ENCODE measurements at places on chromosomes 2 and 18.

GRCh38 chr2:234165421-234165820, 114.9 kb downstream of the SPP2 start:
- no peak for DNase-seq

DNA sequence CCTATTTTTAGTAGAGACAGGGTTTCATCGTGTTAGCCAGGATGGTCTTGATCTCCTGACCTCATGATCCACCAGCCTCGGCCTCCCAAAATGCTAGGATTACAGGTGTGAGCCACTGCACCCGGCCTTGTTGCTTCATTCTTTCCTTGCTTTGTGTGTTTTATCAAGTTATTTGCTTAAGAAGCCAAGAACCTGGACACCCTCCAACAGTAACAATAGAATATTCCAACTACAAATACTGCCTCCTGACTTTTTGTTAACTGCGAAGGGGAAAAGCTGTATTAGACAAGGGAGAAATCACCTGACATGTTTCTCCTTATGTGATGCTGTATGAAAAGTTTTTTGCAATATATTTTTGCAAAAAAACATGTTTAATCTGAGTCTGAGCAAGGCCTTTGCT, 297.2 kb downstream of the NCKAP5 start:
- DNase-seq, result no peak

- DNase-seq, result no peak
Measured at GRCh38 chr18:51765606-51766360, 568.3 kb upstream of the MEX3C start.

DNA sequence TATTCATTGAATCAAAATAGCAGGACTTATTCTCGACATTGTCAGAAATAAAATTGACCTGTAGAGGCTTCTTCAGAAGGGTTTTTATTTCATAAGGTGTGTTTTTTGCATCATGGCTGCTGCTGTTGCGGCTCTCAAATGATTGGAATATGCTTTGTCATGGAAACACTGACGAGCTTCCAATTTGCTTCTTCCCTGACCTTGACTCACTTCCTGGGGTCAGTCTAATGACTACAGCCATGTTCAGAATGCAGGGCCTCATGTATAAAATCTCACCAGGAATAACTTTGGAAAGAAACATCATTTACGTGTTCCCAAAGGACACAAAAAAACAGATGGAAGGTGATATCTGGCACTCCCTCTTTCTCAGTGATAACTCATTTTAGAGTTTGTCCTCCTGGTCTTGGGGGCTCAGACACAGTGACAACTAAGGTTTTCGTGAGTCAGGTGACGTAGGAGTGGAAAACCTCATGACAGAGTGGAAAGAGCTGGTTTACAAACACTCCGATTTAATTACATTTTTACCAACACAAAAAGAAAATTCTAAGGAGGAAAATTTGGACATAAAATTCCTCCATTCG, 467.0 kb upstream of the RAB12 start:
- DNase-seq, result no peak

GRCh38 chr2:127625572-127625951, 20.4 kb upstream of the GPR17 start:
- no peak for DNase-seq

GRCh38 chr18:34928088-34928753, 113.0 kb upstream of the MAPRE2 start:
- no peak for DNase-seq

GRCh38 chr18:50373561-50374219, 1.2 kb upstream of the SKA1 start:
- DNase-seq, result no peak

GRCh38 chr2:236636261-236636660, 66.6 kb downstream of the ACKR3 start:
- no peak for DNase-seq

GRCh38 chr2:235381261-235381912, 112.5 kb upstream of the AGAP1 start:
- no peak for DNase-seq

DNA sequence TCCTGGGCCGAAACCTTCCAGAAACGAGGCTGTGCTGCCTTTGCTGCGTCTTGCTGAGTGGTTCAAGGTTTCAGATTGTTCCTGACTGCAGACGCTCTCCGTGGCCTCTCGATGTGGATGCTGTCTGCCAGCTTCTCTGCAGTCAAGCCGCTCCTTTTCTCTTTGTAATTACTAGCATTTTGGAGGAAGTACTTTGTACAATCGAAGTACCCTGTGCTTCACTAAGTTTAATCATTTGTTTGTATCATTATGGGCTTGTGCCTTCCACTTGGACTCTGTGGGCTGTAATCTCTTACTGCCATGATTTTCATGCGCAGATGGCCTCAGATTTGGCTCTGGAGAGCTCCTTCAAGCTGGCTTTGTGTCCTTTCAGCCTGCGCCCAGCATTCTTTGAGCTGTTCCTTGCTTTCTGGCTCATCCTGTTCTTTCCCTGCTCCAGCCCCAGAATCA, 49.3 kb downstream of the TRAF3IP1 start:
- no peak for DNase-seq

- no peak for DNase-seq
Measured at GRCh38 chr2:20186855-20187187, 38.1 kb downstream of the SDC1 start.

DNA sequence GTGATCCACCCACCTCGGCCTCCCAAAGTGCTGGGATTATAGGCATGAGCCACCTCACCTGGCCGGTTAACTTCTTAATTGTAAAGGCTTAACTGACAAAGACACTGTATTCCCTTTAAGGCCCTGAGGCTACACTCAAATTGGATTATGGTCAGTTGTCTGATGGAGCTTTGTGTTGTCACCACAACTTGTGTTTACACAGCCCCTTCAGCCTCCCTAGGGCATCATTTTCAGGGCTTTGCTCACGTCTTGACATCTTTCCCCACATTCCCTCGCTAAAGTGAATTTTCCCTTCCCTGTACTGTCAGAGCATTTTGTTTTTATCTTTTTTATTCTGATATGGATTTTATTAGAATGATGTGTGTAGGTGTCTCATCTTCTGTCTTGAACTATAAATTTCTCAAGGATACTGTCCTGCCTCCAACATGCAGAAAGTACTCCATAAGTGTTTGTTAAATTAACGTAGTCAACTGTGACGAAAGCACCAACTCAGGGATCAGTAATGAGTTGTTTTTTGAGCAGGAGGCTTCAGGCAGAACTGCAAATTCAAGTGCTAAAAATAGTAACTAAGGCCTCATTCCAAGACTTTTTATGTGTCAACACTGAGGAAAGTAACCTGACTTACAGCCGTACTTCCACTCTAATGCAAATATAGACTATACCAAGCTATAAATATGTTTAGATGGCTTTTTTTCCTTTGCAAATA, 77.1 kb upstream of the NARS1 start:
- DNase-seq, result peak; percentile 23

- DNase-seq, result no peak
Measured at GRCh38 chr2:219112651-219113338, 47.8 kb downstream of the NHEJ1 start.

DNA sequence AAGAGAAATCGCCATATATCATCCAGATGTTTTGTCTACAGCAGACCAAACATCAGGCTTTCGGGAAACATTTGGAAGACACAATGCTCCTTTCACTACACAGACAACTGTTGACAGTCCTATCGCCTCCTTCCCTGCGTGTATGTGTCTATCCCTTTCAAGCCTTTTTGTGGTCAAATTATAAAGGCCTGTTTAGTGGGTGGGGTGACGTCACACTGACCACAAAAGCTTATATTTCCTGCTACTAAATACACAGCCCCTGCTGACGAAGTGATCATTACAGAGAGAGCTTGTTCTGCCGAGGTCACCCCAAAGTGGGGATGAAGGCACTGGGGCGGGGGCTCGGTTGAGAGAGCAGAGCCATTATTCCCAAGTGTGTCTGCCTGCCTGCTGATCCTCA, 302.7 kb upstream of the TNP1 start:
- DNase-seq, result peak; percentile 79

DNA sequence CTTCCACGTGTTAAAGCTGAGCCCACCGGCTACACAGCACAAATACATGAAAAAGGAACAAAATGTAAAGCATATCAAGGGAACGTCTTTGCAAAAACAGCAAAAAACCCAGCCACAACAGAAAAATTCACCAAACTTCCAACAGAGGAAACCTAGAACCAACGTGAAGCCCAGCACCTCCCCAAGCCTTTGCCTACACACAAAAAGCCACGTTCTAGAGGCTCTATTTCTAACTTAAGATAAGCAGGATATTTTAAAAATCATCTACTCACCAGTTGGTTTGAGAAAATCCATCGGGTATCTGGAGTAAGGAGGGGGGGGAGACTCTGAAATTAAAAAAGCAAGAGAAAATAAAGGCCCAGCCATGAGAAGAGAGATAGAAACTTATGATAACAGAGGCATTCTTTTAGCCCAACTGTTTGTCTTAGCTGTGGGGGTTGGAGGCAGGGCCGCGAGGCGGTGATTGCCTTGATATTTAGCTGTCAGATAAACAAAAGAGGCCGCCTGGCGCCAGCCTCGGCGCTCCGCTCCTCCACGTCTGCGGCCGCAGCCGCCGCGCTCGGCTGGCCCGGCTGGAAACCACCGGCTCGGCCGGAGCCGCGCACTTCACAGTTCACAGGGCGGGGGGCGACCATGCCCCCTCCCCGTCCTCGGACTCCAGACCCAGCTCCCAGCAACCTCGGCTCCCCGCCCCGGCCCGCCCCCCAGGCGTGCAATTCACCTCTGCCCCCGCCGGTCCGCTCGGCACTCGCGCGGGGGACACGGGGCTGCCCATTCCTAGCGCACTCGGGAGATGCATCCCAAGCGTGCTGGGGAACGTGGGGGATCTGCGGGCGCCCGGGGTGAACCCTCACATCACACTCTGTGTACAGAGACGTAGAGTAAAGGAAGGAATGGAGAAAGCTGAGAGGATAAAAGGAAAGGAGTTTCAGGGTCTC, 2.4 kb downstream of the SMAD7 start:
- peak; percentile 72 for DNase-seq

GRCh38 chr2:102667072-102667471, 47.7 kb downstream of the SLC9A2 start:
- no peak for DNase-seq

GRCh38 chr2:167749016-167749415, 498.4 kb downstream of the STK39 start:
- DNase-seq, result no peak

DNA sequence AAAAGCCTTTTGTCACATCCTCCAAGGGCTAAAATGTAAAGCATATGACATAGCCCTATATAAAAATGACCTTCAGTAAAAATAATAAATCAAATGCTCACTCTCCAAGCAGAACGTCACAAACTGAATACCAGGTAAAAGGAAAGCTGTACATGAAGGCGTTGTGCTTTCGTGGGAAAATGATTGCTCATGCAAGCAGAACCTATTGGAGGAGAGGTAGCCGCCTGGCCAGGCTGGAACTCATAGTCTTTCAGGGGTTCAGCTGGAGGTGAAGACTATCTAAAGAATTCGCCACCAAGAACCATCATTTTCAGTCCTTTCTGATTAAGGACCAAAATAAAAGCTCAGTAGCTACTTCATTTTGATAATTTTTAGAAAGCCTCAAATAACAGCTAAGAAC, 44.7 kb downstream of the ANKRD44 start:
- DNase-seq, result no peak

DNA sequence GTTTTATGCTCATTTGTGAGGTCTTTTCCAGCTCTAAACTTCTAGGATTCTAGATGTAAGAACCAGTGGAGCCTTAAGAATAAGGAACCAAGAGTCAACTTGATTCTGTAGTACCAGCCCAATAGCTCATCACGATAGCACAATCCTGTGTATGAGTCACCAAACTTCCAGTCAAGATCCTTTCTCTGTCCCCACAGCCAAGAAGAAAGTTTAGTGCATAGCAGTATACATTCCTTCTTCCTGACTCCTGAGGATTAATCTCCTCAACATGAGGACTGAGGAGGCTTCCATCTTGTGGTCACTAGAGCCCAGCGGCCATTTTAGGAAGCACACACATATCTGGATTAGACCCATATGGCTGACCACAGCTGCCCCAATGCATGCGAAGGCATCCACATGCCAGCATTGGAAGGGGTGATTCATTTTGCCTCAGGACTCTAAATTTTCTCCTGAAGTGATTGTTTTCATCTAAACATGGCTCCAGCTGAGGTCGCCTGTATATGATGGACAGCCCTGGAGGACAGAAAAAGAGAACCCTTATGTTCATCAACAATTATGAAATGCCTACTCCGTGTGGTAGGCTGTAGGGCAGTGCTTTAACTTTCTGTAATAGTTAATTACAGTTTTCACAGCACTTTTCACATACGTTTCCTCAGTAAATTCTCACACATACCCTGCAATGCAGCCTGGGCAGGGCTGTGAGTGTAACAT, 53.5 kb downstream of the RASGRP3 start:
- DNase-seq, result no peak

DNA sequence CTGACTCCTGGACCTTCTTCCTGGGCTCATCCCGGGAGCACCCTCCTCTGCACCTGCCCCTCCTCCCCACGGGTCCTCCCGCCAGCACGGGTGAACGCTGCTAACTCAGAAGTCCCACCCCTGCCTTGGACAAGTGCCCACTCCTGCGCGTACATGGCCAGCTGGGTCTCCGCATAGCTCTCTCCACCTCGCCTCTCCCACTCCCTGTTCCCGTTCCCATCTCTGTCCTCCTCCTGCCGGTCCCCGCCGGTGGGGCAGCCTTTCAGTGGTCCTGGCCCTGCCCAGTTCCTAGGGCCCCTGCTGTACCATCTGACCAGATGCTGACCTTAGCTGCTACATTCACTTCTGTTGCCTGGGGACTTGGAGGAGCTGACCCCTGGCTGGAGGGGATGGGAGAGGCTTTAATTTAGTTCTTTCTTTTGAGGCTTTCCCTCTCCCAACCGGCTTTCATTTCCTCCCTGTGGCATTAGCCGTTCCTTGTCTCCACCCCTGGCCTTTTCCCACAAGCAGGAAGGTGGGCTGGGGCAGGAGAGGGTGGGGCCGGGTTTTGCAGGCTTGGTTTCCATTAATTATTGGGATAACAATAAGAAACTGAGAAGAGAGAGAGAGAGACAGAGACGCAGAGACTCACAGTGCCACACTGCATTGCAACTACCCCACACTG, 136.1 kb downstream of the SH3BP4 start:
- no peak for DNase-seq

DNA sequence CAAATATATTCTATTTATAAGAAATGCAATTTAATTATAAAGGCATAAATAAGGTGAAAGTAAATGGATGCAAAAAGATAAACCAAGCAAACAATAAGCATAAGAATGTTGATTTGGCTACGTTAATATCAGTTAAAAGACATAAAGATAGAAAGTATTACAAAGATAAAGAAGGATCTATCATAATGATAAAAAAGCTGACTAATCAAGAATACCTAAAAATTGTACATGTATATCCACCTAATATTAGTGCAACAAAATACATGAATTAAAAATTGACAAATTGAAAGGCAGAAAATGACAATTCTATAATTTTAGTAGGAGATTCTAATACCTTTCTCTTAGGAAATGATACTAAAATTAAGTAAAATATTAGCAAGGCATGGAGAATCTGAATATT, 21.5 kb downstream of the SLC9A4 start:
- no peak for DNase-seq
